Fibroblast of skin of left quadriceps (primary cell): ENCODE measurements at places on chromosomes 7 and 10.

DNA sequence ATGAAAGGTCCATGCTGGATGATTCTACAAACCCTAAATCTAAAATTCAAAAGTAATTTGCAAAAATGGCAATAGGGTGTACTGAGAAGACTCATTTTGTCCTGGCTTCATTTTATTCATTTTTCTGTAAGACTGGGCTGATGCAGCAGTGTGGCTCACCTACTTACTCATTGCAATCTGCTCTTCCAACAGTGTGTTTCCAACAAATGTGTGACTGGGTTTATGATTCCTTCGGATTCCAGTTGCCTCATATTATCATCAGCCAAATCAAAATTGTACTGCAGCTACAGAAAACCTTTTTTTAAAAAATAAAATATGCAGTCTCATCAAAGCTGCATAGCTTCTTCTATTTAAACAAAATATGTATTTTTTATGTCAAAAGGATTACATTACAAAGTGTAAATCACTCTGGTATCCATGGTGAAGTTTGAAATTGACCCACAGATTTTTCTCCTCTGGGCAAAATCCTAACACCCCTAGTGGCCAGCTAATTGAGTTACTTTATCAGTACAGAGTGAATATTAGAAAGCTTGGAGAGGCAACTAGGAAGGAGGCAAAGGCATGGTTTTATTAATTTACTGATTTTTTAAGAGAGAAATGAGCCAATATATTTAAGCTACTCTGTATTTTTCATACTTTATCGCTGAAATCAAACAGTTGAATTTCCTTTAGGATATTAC is 390.3 kb downstream of the MAGI2 start:
- no peak for DNase-seq

DNA sequence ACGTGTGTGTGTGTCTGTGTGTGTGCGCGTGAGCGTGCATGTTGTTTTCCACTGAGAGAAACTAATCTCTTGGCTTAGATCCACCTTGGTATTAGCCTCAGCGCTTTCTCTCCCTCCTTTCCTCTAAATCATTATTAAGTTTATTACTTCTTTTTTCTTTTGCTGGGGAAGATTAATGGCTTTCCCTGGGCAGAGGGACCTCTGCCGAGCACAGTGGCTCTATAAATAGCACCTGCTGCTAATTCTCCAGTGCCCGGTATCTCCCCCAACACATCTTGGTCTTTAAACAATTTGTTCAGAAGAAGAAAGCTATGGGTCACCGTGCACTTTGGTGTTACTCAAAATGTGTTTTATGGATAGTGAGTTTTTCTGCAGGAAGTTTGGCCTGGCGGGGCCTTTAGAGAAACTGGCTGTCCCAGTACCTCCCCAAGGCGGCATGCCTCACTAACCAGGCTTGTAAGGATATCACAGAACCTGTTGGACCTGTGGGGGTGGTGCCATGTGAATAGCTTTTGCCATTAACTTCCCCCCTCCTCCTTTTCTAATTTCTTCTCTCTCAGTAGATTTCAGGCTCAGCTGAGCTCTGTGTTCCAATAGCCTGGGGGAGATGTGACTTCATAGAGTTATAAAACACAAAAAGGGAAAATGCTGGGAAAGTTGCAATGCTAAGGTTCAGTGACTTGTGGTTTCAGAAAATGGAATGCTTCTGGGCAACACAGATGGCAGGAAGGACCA is 70.1 kb upstream of the RAB11FIP2 start:
- DNase-seq = no peak

DNA sequence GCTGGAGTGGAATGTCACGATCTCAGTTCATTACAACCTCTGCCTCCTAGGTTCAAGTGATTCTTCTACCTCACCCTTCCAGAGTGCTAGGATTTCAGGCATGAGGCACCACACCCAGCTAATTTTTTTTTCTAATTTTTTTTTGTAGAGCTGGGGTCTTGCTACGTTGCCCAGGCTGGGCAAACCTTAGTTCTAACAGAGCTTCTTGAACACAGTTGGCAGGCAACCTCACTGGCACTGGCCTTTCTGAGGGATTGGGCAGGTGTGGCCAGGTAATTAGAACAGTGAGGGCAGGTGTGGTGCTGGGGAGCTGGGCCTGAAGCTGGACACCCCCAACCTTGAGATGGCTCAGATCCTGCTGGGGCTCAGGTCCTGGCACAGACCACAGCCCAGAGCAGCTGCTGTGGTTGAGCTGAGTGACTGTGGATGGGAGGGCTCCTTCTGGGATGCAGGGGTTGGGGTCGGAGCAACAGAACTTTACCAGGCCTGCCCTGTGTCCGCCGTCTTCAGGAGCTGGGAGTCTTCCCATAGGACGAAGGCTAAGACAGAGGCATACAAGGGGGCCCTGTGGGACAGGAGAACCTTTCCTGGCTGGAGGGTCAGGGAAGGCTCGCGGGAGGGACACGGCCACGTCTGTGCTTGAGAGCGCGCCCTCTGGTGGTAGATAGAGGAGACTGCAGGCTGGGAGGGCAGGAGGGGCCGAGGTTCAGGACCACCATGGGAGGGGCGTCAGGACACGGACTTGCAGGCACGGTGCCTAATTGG is 48.2 kb downstream of the COL26A1 start:
- DNase-seq = no peak

GRCh38 chr7:8063706-8064297 is 95.2 kb downstream of the GLCCI1 start:
- DNase-seq = no peak

GRCh38 chr7:17305387-17306171 is 7.1 kb downstream of the AHR start:
- no peak for DNase-seq

- DNase-seq = no peak
Measured at GRCh38 chr10:117537904-117538524, 4.5 kb upstream of the EMX2 start.

- DNase-seq = peak; percentile 7
Measured at GRCh38 chr10:107614939-107615685, 450.6 kb upstream of the SORCS1 start.

GRCh38 chr10:58698777-58699356 is 186.2 kb downstream of the BICC1 start:
- no peak for DNase-seq

DNA sequence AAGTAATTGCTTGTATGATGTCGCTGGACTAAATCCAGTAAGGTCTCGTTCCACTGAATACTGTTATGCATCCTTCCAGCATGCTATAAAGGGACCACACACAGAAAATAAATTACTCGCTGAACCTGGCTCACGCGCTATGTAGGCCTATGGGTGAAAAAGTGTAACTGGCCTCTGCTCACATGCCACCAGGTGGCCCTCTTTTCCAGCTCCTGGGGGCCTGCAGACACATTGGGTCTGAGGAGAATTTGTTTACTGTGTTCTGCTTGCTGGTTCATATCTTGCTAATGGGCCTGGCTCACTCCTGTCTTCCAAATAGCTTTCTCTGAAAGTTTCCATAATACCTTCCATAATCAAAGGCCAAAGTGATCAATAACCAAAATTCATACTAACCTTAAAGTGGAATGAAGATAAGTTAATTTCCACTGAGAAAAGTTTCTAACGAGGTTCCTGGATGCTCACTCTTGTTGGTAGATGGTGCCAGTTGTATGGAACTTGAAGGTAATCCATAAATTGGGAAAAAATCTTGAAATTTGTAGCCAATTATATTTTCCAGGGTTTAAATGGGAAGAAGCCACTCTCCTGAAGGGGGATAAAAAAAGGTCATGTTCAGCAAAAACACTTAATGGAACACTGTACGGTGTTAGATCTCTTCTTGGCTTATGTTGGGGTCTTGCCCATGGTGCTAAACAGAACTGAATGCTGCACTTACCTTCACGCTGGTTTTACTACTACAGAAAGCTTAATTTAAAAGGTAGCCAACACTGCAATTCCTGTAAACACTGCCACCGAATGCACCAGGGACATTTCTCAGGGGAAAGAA is 27.0 kb upstream of the ZPBP start:
- no peak for DNase-seq

GRCh38 chr7:142770661-142771352 is at the start of gene PRSS2:
TSS of gene PRSS2 (plus strand) at chr7:142770970. CDS start at chr7:142770983, 13 bp downstream.
- no peak for DNase-seq

- no peak for DNase-seq
Measured at GRCh38 chr7:2758673-2759616, 70.9 kb downstream of the AMZ1 start.

DNA sequence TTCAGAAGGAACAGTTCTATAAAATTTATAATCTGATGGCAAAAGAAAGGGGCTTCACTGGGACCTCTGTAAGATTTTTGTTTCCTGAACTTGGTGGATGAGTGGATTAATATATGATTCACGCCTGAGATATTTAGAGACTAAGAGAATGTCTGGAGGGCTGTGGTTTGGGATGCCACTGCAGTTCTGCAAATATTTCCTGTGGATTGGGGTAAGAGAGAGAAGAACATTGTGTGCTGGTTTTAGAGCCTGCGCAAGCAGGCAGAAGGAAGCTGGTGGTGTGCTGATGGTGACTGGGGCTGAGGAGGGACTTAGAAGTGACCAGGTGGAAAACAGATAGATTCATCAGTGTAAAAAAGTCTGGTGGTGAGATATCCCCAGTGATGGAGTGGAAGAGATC is 87.0 kb downstream of the SUGCT start:
- peak; percentile 89 for DNase-seq

DNA sequence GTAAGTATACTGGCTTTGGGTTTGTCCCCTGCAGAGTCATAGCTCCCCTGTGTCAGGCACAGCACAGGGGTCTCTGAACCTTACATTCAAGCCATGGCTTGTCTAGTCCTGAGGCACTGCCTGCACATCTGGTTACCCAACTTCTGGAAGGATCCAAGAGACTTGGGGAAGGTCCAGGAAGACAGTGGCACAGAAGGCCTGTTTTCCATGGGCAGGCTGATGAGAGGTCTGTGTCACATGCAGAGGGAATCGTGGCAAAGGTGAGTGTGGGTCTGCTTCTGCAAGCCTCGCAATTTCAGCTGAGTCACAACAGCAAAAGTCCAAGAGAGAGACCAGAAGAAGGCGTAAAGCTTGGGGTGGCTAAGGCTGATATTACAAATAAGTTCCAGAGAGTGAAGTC is 28.4 kb upstream of the BMPR1A start:
- DNase-seq = no peak

DNA sequence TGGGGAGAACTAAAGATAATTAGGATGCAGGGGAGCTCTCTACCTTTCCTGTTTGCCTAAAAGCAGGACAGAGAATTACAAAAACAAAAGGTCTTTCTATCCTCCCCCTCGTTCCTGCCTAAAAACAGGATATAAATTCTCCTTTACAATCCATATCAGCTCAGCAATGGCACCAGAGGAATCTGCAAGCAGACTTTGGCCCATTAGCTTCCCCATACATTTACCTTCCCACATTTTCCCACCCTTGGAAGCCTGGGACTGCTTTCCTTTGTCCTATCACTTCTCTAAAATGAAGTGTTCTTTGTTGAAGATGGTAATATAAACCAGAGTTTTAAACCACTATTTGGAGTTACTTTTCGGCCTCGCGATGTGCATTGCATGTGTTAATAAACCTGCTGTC is 15.5 kb downstream of the SHTN1 start:
- DNase-seq = no peak
